ENCODE measurements at places on chromosomes 3 and 15.

GRCh38 chr3:184717399-184717983 is 5.6 kb upstream of the MAGEF1 start:
- no peak for DNase-seq

GRCh38 chr3:194313560-194314387 is 37.4 kb downstream of the CPN2 start:
- no peak for DNase-seq

DNA sequence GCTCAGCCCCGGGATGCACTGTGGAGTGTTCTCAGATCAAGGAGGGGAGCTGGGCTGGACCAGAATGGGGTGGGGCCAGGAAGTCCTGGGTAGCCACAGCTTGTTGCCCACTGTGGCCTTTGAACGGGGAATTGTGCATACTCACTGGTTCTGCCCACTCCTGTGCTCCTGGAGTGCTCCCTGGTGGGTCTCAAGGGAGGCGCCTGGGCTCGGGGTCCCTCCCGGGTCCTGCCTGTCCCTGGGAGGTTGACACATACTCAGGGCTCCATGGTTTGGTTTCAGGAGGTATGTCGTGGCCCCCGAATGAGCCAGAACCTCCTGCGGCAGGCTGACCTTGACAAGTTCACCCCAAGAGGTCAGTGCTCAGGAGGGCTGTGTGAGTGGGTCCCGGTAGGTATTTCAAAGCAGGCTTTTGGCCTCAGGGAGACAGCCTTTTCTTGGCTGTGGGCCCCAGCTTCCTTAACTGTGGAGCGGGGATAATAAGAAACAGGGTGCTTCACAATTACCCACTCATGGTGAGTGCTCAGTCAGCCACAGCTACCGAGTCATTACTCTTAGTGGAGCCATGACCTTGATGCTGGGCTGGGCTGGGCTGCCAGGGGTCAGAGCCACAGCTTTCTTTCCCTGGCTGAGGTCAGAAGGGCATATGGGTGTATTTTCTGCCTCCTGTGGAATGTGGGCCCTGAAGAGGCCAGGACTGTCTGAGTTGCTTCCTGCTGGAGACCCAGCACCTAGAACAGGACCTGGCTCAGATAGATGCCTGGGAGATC is 7.6 kb downstream of the DNAH1 start:
- DNase-seq: no peak

DNA sequence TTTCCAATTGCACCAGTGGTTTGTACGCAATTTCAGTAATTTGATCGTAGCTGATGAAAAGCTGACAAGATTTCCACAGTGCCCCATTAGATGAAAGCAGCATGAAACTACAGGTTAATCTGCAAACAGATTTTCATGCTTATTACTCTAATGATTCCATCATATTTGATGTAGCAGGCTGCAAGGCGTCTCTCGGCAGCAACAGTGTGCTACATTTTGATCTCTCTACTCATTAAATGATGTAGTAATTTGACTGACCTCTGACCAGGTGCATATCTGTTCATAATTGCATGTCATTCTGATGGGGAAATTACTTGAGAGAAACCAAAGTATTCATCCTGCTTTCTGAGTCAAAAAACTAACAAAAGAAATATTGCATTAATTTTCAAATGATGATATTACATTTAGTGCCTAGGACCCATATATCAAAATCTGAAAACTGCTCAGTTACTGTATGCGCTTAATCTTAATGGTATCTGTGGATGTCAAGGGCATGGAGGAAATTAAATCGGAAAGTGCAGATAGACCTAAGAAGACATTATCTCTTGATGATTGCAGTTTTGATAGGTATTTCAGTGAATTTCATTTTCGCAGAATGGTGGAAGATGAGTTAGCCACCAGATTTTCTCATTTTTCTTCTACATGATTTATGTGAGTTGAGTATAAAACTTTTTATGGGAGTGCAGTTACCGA is 198.5 kb downstream of the RSRC1 start:
- DNase-seq: no peak

DNA sequence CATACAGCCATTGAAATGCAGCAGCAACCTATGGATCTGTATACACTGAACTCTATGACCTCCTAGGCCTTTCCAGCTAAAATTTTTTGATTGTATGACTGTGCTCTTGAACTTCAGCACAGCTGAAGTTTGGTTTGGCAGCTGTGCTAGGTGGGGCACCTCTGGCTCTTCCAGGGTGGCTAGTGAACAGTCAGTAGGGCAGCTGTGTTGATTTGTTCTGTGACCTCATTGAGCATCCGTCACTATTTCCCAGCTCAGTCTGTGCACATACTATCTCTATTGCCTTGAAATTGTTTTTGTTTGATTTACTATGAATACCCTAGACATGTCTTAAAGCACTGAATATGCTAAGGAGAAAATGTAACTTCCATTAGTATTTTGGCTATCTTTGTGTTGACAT is 363.2 kb upstream of the NAALADL2 start:
- no peak for DNase-seq

- DNase-seq: no peak
Measured at GRCh38 chr3:122496508-122496907, 18.2 kb downstream of the KPNA1 start.

- no peak for DNase-seq
Measured at GRCh38 chr15:48544778-48545177, 100.7 kb downstream of the FBN1 start.

DNA sequence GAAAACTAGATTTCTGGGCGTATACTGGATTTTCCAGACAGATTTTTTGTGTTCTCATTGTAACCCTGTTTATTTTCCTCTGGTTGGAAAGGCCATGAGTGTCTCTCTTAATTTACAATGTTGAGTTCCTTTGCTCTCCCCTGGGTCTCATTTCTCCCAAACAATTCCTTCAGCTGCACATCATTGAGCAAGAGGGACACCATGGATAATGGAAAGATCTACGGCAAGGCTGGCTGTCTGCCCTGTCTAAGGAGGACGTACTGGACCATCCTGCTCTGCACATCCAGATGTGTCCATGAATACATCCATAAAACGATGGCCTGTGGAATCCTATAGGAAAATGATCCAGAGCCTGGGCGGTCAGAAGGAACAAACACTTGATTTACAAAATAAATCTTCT is 258.1 kb upstream of the MCTP2 start:
- no peak for DNase-seq

DNA sequence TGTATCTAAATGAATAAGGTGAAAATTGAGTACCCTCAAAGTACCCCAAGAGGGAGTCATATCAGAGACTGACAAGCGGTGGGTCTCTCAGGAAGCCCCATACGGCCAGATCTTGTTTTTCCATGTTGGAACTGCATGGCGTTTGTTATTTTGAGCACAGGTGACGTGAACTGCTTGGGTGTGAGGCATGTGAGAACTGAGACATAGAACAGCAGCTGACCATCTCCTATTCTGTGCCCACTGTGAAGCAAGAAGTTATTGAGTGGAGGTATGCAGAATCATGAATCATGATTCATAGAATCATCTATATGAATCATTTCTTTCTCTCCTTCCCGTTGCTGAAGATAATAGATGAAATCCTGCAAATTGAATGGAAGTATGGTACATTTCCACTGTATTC is 4.6 kb downstream of the VPS8 start:
- no peak for DNase-seq

DNA sequence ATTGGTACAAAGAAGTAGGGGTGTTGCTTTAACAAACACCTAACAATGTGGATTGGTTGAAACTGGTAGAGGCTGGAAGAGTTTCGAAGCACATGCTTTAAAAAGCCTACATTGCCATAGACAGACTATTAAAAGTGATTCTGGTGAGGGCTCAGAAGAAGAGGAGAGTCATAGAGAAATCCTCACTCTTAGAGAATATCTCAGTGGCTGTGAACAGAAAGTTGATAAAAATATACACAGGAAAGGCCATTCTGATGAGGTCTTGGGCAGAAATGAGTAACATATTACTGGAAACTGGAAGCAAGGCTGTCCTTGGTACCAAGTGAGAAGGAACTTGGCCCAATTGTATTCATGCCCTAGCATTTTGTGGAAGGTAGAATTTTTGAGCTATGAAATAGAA is 173.7 kb upstream of the CRBN start:
- no peak for DNase-seq

GRCh38 chr3:95654570-95655362 is 1159.6 kb upstream of the EPHA6 start:
- no peak for DNase-seq

GRCh38 chr15:80259942-80260510 is 8.0 kb upstream of the CTXND1 start:
- DNase-seq: no peak
